ENCODE measurements at places on chromosomes 4 and X. TPM values are rescaled to one million over a fixed set of nuclear protein-coding genes. Genes with fewer than 3 reads are reported as not detected.

- no peak overlapping the region for H3K27ac ChIP-seq
- H3K27me3 ChIP-seq, result no peaks in the 10 kb centered on the region
- no peak for DNase-seq
- H3K4me3 ChIP-seq, result no peak overlapping the region
- no peaks in the 10 kb centered on the region for H3K36me3 ChIP-seq
Observed at GRCh38 chr4:140857111-140857510, 100.9 kb upstream of the TBC1D9 start.

The MRFAP1 gene
- polyA plus RNA-seq, result 381 TPM

The GABRB1 gene
- 0.26 TPM for polyA plus RNA-seq

DNA sequence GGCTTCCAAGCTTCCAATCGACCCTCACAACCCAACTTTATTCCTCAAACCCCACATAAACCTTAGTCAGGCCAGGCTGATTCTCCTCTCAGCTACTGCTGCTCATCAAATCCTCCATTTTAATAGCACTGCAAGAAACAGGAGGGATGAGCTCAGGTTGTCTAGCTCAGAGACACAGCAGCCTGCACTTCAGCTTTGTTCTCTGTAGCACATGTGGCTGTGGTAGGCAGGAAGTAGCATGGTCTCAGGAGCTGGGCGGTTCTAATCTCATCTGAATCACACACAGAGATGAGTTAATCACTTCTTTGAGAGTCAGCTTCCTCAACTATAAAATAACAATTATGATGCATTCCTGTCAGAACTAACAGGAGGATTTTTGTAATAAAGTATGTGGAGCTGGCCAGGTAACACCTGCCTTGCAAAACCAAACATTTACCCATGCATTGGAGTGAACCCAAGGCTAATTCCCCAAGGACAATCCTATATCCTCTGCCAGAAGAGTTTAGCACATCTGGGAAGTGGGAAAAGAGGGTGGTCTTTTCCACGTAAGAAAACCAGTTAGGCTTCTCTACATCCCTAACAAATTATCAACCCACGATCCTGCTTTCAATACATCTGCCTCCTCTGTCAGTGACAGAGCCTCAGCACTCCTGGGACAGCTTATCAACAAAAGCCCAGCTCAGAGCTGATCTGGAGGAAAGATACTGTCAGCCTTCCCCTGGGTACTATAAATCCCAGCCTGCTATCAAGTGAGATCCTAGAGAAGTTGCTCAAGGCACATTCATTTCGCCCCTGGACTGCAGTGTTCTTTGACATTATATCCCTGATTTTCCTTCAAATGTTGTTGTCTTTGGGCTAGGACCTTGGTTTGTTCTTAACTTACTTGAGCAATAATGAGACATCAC lies 32.8 kb downstream of the ELOVL6 start:
- no peak overlapping the region for H3K4me3 ChIP-seq
- H3K27me3 ChIP-seq, result no peaks in the 10 kb centered on the region
- H3K27ac ChIP-seq, result no peak overlapping the region
- H3K36me3 ChIP-seq, result no peaks in the 10 kb centered on the region

- H3K36me3 ChIP-seq, result no peaks in the 10 kb centered on the region
- no peaks in the 10 kb centered on the region for H3K27me3 ChIP-seq
- DNase-seq, result no peak
- no peak overlapping the region for H3K27ac ChIP-seq
Observed at GRCh38 chr4:47752214-47752613, 85.7 kb downstream of the CORIN start.

DNA sequence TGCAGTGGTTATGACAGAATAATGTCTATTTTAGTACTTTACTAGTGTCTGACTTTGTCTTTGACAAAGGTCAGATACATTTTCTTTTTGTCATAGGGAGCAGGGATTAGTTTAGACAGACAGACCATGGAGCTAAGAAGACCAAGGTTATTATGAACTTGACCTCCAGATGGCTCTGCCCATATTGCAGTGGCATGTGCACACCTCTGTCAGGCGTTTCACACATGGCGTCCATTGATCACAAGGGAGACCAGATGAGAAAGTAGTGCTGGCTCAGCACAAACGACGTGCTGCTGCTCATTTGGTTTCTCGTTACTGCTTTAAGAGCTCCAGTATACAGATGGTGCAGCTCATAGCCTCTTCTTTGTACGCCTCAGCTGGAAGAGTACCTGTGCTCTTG lies 56.3 kb upstream of the HPSE start:
- no peaks in the 10 kb centered on the region for H3K36me3 ChIP-seq
- H3K4me3 ChIP-seq, result no peak overlapping the region
- DNase-seq, result no peak
- no peak overlapping the region for H3K27ac ChIP-seq

- H3K4me1 ChIP-seq, result no peaks in the 10 kb centered on the region
- H3K4me3 ChIP-seq, result no peak overlapping the region
- no peaks in the 10 kb centered on the region for H3K27me3 ChIP-seq
- no peak for DNase-seq
- no peaks in the 10 kb centered on the region for H3K36me3 ChIP-seq
Observed at GRCh38 chr4:159549098-159549518, 446.2 kb downstream of the RAPGEF2 start.

DNA sequence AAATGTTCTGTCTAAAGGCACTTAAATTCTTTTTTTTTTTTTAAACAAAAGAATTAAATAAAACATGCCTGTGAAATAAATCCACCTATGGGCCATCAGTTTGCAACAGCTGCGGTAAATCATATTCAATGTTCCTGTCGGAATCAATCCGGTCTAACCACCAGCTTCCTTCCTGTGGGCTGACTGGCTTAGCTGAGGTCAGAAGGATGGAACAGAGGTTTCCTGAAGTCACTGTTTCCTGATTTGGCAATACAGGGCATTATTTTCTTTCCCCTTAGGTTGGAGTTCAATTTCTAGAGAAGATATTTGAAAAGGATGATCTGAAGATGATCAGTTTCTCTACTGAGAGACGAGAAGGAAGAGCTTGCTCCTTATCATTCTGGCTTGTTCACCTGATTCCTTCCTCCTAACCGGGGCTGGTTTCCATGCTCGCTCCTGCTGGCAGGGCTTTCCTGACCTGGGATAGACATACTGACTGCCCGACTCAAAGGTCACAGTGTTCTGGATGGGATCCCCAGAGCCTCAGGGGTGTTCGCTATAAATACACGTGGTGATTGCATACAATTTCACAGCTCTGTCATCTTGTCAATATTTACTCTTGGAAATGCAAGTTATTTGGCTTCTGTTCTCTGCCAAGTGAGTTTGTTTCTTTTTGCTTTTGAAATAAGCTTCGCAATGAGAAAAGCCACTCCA lies 21.7 kb downstream of the PDLIM3 start:
- no peaks in the 10 kb centered on the region for H3K4me1 ChIP-seq
- DNase-seq, result no peak
- no peak overlapping the region for H3K4me3 ChIP-seq

DNA sequence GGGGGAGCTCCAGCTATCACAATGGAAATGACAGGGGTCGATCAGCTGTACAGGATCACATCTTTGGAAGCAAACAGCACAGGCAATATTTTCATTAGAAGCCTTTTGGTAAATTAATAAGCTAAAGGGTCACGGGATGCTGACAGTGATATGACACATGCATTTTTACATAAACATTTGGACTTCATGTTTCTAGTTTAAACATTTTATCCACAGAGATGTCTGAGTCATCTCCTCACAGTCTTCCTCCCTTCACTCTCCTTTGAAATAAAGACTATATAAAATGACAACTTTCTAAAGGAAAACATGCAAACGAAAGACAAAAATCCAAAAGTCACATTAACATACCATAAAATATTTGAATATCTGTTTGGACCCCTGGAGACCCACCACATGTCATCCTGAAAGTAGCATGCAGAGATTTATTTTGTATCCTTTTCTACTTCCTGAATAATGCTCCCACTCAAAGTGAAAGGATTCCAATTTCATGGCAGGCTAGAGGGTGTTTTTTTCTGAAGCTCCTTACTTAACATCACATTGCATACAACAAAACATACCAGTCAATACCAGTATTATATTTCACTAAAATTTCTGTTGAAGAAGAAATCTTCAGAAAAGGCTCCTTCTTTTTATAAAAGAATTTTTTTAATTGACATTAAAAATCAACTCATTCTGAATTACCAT lies 200.1 kb upstream of the PPARGC1A start:
- no peaks in the 10 kb centered on the region for H3K27me3 ChIP-seq
- H3K36me3 ChIP-seq, result no peaks in the 10 kb centered on the region
- no peak for DNase-seq
- no peaks in the 10 kb centered on the region for H3K4me1 ChIP-seq
- no peak overlapping the region for H3K27ac ChIP-seq

- no peak for DNase-seq
- no peak overlapping the region for H3K4me3 ChIP-seq
- H3K27me3 ChIP-seq, result no peaks in the 10 kb centered on the region
- no peaks in the 10 kb centered on the region for H3K4me1 ChIP-seq
- H3K27ac ChIP-seq, result no peak overlapping the region
- no peaks in the 10 kb centered on the region for H3K36me3 ChIP-seq
Observed at GRCh38 chrX:133921764-133922389, 63.5 kb downstream of the GPC3 start.

DNA sequence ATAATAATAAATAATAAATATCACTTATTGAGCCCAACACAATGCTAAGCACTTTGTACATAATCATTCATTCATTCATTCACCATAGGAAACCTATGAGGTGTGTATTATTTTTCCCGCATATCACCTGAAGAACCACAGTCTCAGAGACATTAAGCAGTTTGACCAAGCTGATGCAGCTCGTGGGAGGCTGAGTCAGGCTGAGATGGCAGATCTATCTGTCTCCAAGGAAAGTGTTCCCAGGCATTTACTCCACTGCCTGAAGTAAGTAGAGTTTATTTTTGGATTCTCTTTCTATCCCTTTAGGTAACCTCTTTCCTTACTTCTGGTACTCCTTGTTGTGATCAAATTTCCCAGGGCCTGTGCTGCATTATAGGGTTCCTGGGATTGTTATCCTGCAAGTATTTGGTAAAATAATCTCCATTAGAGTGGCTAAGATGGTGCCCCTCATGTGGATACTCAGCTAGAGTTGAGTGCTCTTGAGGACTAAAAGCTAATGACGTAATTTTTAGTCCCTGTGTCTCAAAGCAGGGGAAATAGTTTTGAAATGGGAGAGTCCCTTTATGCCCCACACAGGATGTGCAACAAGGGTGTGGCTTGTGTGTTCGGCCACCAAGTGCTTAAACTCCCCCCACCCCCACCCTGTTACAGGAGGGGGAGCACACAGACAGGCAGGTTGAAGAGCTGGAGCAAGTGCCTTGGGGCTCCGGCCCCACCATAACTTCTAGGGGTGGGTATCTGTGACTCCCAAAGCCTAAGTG lies 467.0 kb downstream of the STIM2 start:
- no peaks in the 10 kb centered on the region for H3K27me3 ChIP-seq
- no peaks in the 10 kb centered on the region for H3K4me1 ChIP-seq
- no peak for DNase-seq

The ZXDA gene
- polyA plus RNA-seq, result 4.7 TPM

The YY2 gene
- 4.9 TPM for polyA plus RNA-seq

GRCh38 chr4:87835743-87836142 lies 3.0 kb downstream of the MEPE start:
- no peak for DNase-seq
- no peak overlapping the region for H3K4me3 ChIP-seq
- H3K36me3 ChIP-seq, result no peaks in the 10 kb centered on the region
- no peaks in the 10 kb centered on the region for H3K4me1 ChIP-seq
- H3K27ac ChIP-seq, result peak overlapping the region; percentile 66

The RASGEF1B gene
- polyA plus RNA-seq, result 11.8 TPM

DNA sequence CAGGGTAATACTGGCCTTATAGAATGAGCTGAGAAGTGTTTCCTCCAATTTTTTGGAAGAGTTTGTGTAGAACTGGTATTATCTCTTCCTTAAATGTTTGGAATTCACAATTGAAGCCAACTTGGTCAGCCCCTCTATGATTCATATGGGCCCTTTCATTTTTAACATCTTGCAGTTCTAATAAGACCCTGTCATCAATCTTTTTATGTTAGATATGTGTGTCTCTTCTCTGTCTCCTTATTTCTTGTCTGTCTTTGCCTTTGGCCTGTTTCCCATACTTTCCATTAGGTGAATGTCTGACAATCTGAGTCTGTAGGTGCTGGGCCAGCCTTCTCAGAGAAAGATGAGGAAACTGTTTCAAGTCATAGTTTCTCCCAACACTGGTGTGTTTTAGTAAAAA lies 88.7 kb downstream of the SLC16A2 start:
- H3K36me3 ChIP-seq, result no peaks in the 10 kb centered on the region
- no peak overlapping the region for H3K4me3 ChIP-seq
- H3K4me1 ChIP-seq, result no peaks in the 10 kb centered on the region

DNA sequence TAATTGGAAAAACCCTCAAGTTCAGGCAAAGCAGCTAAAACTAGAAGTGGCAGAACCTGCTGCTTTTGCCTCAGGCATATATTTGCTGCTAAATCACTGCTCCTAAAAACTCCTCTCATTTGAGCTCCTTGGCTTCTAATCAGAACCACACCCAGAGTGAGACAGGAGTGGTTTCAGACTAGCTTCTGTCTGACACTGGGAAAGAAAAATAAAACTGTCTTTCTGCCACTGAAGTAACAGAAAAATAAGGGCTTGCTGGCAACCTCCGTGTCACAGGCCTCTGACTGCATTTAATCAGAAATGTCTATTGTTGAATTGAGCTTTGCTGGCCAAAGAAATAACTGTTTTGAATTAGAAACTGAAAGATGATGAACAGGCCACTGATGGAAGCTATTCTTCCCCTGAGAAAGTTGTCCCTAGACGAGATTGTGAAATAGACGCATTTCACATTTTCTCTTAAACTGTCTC lies 52.1 kb upstream of the RAP2C start:
- H3K4me1 ChIP-seq, result no peaks in the 10 kb centered on the region
- no peaks in the 10 kb centered on the region for H3K27me3 ChIP-seq
- no peak overlapping the region for H3K27ac ChIP-seq
- no peak overlapping the region for H3K4me3 ChIP-seq
- DNase-seq, result peak; percentile 5
- no peaks in the 10 kb centered on the region for H3K36me3 ChIP-seq

The CT45A5 gene
- 39.3 TPM for polyA plus RNA-seq

- H3K36me3 ChIP-seq, result no peaks in the 10 kb centered on the region
- DNase-seq, result no peak
- H3K4me3 ChIP-seq, result no peak overlapping the region
- no peak overlapping the region for H3K27ac ChIP-seq
- H3K27me3 ChIP-seq, result no peaks in the 10 kb centered on the region
- H3K4me1 ChIP-seq, result no peaks in the 10 kb centered on the region
Observed at GRCh38 chr4:185874516-185875230, 62.7 kb upstream of the SORBS2 start.

- H3K27me3 ChIP-seq, result no peaks in the 10 kb centered on the region
- H3K4me1 ChIP-seq, result no peaks in the 10 kb centered on the region
- H3K36me3 ChIP-seq, result no peaks in the 10 kb centered on the region
- peak; percentile 59 for DNase-seq
- no peak overlapping the region for H3K27ac ChIP-seq
- no peak overlapping the region for H3K4me3 ChIP-seq
Observed at GRCh38 chrX:11533199-11533651, 132.5 kb downstream of the ARHGAP6 start.

The MTNR1A gene
- 0.17 TPM for polyA plus RNA-seq

- H3K36me3 ChIP-seq, result no peaks in the 10 kb centered on the region
- H3K4me3 ChIP-seq, result no peak overlapping the region
- no peaks in the 10 kb centered on the region for H3K27me3 ChIP-seq
- DNase-seq, result no peak
- H3K4me1 ChIP-seq, result peaks cover 4% of the 10 kb centered on the region
Observed at GRCh38 chr4:125267630-125268029, 47.1 kb upstream of the FAT4 start.

The STATH gene
- not detected for polyA plus RNA-seq

GRCh38 chrX:18390941-18391538 lies 34.4 kb upstream of the CDKL5 start:
- no peaks in the 10 kb centered on the region for H3K4me1 ChIP-seq
- no peak overlapping the region for H3K27ac ChIP-seq
- no peaks in the 10 kb centered on the region for H3K27me3 ChIP-seq
- no peak overlapping the region for H3K4me3 ChIP-seq
- no peaks in the 10 kb centered on the region for H3K36me3 ChIP-seq

All from left lung (tissue), 14 donors.